Keratinocyte (primary cell): ENCODE measurements at places on chromosomes 6 and 20.

- H3K36me3 ChIP-seq = no peaks in the 10 kb centered on the region
- H3K4me1 ChIP-seq = no peaks in the 10 kb centered on the region
- H3K27ac ChIP-seq = no peak overlapping the region
- no peak overlapping the region for H3K4me3 ChIP-seq
- no peak for DNase-seq
Measured at GRCh38 chr6:147192278-147192911, 11.8 kb upstream of the STXBP5 start.

GRCh38 chr6:78093906-78094305 is 441.1 kb downstream of the MEI4 start:
- H3K27ac ChIP-seq = no peak overlapping the region
- no peaks in the 10 kb centered on the region for H3K4me1 ChIP-seq
- DNase-seq = no peak
- H3K4me3 ChIP-seq = no peak overlapping the region
- H3K27me3 ChIP-seq = no peaks in the 10 kb centered on the region

GRCh38 chr6:155936551-155936950 is 480.9 kb upstream of the NOX3 start:
- H3K27ac ChIP-seq = no peak overlapping the region
- H3K36me3 ChIP-seq = no peaks in the 10 kb centered on the region
- no peak overlapping the region for H3K4me3 ChIP-seq
- no peaks in the 10 kb centered on the region for H3K4me1 ChIP-seq

- H3K4me1 ChIP-seq = peaks cover 15% of the 10 kb centered on the region
- no peak overlapping the region for H3K4me3 ChIP-seq
- no peak for DNase-seq
- H3K27me3 ChIP-seq = no peaks in the 10 kb centered on the region
- no peaks in the 10 kb centered on the region for H3K36me3 ChIP-seq
- no peak overlapping the region for H3K27ac ChIP-seq
Measured at GRCh38 chr20:14992961-14993360, 655.5 kb upstream of the FLRT3 start.

GRCh38 chr6:145099713-145100112 is 635.6 kb downstream of the EPM2A start:
- no peak overlapping the region for H3K27ac ChIP-seq
- peaks cover 2% of the 10 kb centered on the region for H3K4me1 ChIP-seq
- H3K4me3 ChIP-seq = no peak overlapping the region
- no peaks in the 10 kb centered on the region for H3K36me3 ChIP-seq

- H3K27me3 ChIP-seq = no peaks in the 10 kb centered on the region
- no peak for DNase-seq
- no peak overlapping the region for H3K4me3 ChIP-seq
- H3K36me3 ChIP-seq = no peaks in the 10 kb centered on the region
- H3K27ac ChIP-seq = no peak overlapping the region
Measured at GRCh38 chr20:54920491-54920890, 445.1 kb downstream of the DOK5 start.

- H3K27me3 ChIP-seq = no peaks in the 10 kb centered on the region
- no peaks in the 10 kb centered on the region for H3K36me3 ChIP-seq
- H3K27ac ChIP-seq = no peak overlapping the region
Measured at GRCh38 chr6:15090145-15090579, 155.7 kb upstream of the JARID2 start.

GRCh38 chr20:23047738-23048214 is 1.7 kb downstream of the THBD start:
- H3K36me3 ChIP-seq = no peaks in the 10 kb centered on the region
- H3K27me3 ChIP-seq = no peaks in the 10 kb centered on the region
- H3K27ac ChIP-seq = no peak overlapping the region
- DNase-seq = no peak
- H3K4me1 ChIP-seq = peaks cover 19% of the 10 kb centered on the region

DNA sequence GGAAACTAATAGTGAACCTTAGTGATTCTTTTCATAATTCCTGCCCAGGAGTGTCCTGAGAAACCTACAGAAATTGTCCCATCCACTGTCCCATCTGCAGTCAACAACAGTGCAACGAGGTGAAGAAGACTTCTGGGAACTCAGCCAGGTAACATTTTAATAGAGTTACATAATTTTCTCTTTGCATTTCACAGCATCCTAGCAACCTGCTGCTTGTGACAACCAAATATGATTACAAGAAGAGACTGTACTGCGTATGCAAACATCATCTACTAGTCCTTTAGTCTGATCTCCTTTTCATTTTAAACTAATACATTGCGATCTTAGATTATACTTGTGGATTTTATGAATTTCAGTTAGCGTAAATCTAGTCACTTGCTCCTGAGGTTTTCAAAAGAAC is 951.6 kb downstream of the TFAP2A start:
- H3K4me3 ChIP-seq = no peak overlapping the region
- H3K27me3 ChIP-seq = no peaks in the 10 kb centered on the region
- no peak for DNase-seq

GRCh38 chr6:39061588-39061987 is 13.0 kb downstream of the GLP1R start:
- no peaks in the 10 kb centered on the region for H3K4me1 ChIP-seq
- peaks cover 34% of the 10 kb centered on the region for H3K27me3 ChIP-seq
- no peak overlapping the region for H3K4me3 ChIP-seq

- no peaks in the 10 kb centered on the region for H3K36me3 ChIP-seq
- no peaks in the 10 kb centered on the region for H3K27me3 ChIP-seq
- H3K27ac ChIP-seq = no peak overlapping the region
- DNase-seq = no peak
- H3K4me1 ChIP-seq = no peaks in the 10 kb centered on the region
Measured at GRCh38 chr6:117619178-117619577, 16.9 kb upstream of the GOPC start.

GRCh38 chr6:113920663-113921267 is 50.2 kb downstream of the HDAC2 start:
- no peak for DNase-seq
- H3K4me3 ChIP-seq = no peak overlapping the region
- no peaks in the 10 kb centered on the region for H3K4me1 ChIP-seq
- no peaks in the 10 kb centered on the region for H3K27me3 ChIP-seq

GRCh38 chr6:19382676-19383075 is 454.5 kb upstream of the ID4 start:
- no peaks in the 10 kb centered on the region for H3K27me3 ChIP-seq
- H3K36me3 ChIP-seq = no peaks in the 10 kb centered on the region
- H3K27ac ChIP-seq = no peak overlapping the region
- H3K4me1 ChIP-seq = no peaks in the 10 kb centered on the region
- H3K4me3 ChIP-seq = no peak overlapping the region
- DNase-seq = no peak

- H3K27ac ChIP-seq = no peak overlapping the region
- DNase-seq = no peak
- H3K4me3 ChIP-seq = no peak overlapping the region
- no peaks in the 10 kb centered on the region for H3K4me1 ChIP-seq
- H3K36me3 ChIP-seq = peaks cover 23% of the 10 kb centered on the region
Measured at GRCh38 chr6:41568585-41569384, 22.6 kb downstream of the FOXP4 start.

- no peaks in the 10 kb centered on the region for H3K27me3 ChIP-seq
- no peak for DNase-seq
- no peaks in the 10 kb centered on the region for H3K36me3 ChIP-seq
- H3K4me3 ChIP-seq = no peak overlapping the region
- peaks cover 29% of the 10 kb centered on the region for H3K4me1 ChIP-seq
Measured at GRCh38 chr6:108597572-108598304, 37.0 kb downstream of the FOXO3 start.
